ENCODE measurements at places on chromosomes 1 and 21.

DNA sequence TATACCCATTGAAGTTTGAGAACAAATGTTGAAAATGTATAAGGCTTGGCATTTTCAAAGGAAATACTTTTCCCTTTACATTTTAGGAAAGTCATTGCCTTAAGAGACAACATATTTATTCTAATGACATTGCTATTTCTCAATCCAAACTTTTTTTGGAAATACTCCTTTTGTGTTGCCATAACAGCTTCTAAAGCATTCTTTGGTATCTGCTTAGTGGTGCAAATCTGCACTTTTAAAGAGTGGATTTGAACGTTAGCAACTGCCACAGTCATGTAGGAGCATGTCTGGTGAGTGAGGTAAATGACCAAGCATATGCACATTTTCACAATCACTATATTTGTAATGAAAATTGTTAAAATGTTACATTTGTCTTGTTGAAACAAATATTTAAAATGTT, 124.4 kb upstream of the GORAB start:
- DNase-seq: no peak

DNA sequence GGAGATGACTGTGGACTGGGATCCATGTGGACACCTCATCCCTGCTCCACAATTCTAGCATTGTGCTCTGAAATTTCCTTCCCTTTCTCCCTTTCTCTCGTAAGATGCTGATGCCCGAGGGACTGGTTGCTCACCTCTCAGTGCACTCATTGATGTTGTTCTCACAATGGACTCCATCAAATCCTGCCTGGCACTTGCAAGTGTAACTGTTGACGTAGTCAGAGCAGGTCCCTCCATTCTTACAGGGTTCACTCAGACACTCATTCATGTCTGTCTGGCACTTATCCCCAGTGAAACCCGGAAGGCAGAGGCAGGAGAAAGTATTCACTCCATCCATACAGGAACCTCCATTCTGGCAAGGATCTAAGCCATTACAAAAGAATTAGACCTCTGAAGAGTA, 45.1 kb upstream of the ADAM30 start:
- DNase-seq: no peak

DNA sequence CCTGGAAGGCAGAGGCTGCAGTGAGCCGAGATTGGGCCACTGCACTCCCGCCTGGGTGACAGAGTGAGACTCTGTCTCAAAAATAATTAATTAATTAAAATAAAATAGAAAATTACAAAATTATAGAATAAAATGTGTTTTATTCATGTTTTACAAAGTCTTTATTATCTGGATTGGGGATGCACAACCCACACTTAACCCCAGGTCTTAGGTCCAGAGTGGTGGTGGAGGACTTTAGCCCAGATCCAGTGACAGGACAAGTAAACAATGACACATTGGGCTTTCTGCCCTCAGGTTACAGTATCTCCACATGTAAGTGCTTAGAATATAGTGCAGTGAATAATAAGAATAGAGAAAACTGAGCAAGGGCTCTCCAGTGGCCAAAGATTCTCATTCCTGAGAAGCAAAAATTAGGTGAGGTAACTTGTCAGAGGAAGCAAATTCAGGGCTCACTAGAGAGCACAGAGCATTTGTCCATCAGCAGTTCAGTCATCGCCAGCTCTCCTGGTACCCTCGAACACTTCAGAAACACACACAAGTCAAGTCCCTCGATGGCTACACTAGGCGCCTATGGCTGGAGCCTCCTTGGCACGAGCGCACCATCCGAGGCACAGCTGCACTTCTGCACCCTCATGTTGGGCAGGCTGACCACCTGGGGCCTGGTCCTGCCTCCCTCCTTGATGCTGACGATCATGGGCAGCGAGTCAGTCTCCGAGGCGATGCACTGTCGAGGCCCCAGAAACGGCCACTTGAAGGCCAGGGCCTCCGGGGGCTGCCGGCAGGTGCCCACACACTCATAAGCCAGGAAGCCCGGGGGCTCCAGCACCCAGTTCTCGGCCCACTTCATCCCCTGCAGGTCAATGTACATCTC, 2.6 kb downstream of the LEFTY1 start:
- DNase-seq: no peak

DNA sequence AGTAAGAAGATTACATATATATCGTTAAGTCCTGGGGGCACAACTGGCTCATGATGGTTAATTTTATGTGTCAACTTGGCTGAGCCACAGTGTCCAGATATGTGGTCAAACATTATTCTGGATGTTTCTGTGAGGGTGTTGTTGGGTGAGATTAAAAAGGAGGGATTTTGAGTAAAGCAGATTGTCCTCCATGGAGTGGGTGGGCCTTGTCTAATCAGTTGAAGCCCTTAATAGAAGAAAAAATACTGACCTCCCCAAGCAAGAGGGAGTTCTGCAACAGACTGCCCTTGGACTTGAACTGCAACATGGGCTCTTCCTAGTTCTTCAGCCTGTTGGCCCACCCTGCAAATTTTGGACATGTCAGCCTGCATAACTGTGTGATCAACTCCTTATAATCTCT, 311.6 kb downstream of the RPS6KC1 start:
- DNase-seq: no peak

DNA sequence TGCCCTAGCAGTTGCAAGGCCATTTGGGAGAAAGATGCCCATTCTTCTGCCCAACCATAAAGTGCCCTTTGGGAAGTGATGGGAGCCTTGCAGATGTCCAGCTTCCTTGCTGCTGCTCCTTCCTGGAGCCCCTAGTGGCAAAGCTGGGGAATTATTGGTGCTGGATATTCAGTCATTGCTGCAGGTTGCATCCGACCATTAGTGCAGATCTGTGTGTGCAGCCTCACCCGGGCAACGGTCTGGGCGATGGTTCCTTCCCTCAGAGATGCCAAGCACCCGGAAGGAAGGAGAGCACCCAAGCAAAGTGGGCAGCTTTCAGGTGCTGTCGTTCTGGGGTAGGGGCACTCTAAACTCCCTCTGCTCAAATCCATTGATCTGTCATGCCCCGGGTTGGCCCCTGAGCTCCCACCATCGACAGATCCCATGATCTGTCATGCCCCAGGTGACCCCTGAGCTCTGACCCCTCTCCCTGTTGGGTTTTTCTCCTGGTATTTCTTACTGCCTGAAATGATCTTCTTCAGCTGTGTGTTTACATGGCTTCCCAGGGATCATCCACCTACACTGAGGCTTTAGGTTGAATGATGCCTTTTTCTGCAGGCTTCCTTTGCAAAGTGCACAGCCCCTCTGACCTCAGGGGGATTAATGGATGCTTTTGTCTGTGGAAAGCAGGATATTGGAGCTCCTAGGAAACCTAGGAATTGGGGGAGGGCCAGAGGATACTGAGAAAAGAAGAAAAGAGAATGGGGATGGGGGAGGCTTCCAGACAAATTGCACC, 467.5 kb downstream of the PTPRU start:
- DNase-seq: no peak

GRCh38 chr1:243421784-243422183, 165.9 kb downstream of the SDCCAG8 start:
- DNase-seq: peak; percentile 13

- DNase-seq: no peak
Measured at GRCh38 chr1:118082984-118083383, 102.0 kb downstream of the SPAG17 start.

DNA sequence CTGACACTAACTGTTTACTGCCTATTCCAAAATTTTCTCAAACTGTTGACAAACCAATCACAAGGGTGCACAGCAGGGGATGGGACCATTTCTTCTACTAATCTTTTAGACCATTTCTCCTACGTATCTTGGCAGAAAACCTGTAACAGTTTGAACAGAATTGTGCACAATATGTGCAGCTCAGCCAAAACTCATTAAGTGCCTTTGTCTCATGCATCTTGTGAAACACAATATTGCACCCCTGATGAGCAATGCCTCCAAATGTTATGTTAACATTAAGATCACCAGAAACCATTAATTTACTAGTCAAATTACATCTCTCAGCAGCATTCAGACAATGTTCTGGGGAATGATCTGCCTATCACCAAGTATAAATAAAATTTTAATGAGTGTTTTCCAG, 247.5 kb downstream of the NRIP1 start:
- no peak for DNase-seq

DNA sequence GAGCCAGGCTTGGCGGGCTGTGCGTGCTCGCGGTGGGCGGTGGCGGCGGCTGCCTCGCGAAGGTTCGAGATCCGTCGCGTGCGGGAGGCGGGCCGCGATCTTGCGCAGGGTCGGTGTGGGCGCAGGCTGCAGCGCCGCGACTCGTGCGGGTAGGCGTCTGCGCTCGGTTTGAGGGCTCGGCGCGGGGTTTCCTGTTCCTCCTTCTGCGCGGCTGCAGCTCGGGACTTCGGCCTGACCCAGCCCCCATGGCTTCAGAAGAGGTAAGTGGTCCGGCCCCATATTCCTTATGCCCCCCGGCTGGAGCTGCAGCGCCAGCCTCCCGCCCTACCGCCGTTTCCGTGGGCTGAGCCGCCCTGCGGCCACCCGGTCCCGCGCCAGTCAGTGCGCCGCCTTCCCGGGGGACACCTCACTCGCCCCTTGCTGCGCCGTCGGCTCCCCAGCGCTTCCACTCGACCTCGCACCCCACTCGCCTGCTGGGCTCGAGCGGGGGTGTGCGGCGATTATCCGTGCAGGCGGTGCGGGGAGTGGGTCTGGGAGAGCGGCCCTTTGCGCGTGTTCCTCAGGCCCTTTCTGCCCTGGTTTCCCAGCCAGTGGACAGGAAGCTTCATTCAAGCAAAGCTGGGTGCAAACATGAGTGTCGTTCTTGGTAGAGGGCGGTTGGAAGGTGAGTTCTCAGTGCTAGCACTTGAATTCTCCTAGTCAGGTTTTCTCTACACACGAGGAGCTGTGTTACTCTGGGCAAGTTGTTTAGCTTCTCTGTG, at the start of gene CACYBP:
TSS of gene CACYBP (plus strand) at position 12 of the 761 bp plus-strand sequence. CDS start at position 246, 234 bp downstream.
- no peak for DNase-seq

- DNase-seq: no peak
Measured at GRCh38 chr1:223355699-223356098, 8.3 kb downstream of the SUSD4 start.

DNA sequence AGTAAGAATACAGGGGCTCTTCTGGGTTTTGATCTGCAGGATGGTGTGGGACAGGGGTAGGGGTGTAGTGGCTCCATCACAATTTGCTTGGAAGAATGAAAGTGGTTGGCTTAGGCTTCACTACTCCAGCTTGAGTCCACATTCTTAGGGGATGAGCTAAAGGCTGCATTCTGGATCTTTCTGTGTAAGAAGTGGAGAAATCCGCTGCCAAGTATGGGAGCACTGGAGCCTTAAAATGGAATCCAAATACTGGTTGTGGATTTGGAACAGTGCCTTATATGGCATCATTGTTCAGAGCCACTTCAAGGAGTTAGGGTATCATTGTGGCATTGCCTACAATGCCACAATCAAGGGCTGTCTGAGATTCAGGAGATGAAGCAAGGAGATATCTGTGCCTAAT, 187.1 kb downstream of the LMO4 start:
- DNase-seq: no peak

All from GM04504 (cell line).